Thyroid gland (tissue), 4 donors: ENCODE measurements at places on chromosomes 12 and 14. TPM values are rescaled to one million over a fixed set of nuclear protein-coding genes. Genes with fewer than 3 reads are reported as not detected.

DNA sequence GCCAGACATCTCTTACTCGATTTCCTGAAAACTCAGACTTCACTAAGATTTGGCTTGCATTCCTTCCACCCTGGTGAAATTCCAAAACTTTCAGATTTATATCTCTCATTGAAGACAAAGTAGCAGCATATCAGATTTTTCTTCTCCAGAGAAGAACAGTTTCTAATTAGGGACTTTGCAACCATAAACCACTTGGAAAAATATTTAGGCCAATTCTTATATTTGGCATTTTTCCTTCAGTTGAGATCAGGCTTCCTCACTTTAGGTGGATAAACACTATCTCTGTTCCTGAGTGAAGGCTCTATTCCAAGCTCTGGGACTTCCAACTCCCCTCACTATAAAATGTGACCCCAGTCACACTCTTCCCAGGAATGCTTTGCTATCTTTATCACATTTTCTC lies 1434.3 kb upstream of the FLRT2 start:
- no peak for DNase-seq

GRCh38 chr12:67705394-67706370 lies 57.1 kb downstream of the DYRK2 start:
- DNase-seq: no peak

GRCh38 chr12:53623548-53624385 lies 2.4 kb downstream of the ATF7 start:
- peak; percentile 31 for DNase-seq

CLEC4A gene
- total RNA-seq: not detected

TIGAR gene
- total RNA-seq: 4.0 TPM

DNA sequence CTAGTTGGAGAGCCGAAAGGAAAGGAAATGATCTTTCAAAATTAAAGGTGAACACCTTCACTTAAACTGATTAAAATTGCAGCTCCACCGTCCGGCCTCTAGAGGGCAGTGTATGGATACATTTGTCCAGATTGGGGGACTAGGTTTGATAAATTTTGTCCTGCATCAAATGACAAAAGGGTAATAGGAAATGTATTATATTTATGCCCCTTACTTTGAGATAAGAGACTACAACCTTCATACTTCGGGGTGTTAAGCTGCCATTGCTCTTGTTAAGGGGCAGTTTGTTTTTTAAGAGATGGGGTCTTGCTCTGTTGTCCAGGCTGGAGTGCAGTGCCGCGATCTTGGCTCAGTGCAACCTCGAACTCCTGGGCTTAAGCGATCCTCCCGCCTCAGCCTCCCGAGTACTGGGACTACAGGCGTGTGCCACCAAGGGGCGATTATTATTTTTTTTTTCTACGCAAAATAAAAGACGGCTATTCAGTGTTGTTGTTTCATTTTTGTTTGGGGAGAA lies 818 bp upstream of the SUOX start:
- peak; percentile 57 for DNase-seq

- DNase-seq: peak; percentile 32
These were observed 14.2 kb upstream of the TXNRD1 start for GRCh38 chr12:104201238-104202001.

- DNase-seq: no peak
These were observed 112.3 kb upstream of the TSPAN8 start for GRCh38 chr12:71270057-71270456.

- DNase-seq: peak; percentile 61
These were observed 18.1 kb downstream of the SSH1 start for GRCh38 chr12:108839018-108839889.

GRCh38 chr14:40581264-40581663 lies 1025.4 kb upstream of the LRFN5 start:
- DNase-seq: no peak
